CD4-positive, CD25-positive, alpha-beta regulatory T cell (primary cell): ENCODE measurements at places on chromosomes 1 and 21.

DNA sequence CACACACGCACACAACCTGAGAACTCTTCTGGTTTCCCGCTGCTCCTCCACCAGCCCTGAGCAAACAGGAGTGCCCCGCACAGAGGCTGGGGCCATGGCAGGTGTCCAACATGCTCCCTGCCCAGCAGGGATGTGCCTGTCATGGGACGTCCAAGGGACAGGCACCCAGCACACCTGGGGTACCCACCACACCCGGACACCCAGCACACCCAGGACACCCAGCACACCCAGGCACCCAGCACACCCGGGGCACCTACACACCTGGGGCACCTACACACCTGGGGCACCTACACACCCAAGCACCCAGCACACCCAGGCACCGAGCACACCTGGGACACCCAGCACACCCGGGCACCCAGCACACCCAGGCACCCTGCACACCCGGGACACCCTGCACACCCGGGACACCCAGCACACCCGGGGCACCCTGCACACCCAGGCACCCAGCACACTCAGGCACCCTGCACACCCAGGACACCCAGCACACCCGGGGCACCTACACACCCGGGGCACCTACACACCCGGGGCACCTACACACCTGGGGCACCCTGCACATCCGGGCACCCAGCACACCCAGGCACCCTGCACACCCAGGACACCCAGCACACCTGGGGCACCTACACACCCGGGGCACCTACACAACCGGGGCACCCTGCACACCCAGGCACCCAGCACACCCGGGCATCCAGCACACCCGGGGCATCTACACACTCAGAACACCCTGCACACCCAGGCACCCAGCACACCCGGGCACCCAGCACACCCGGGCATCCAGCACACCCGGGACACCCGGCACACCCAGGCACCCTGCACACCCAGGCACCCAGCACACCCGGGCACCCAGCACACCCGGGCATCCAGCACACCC lies 37.9 kb downstream of the UBE2G2 start:
- no peak for DNase-seq

GRCh38 chr1:80365359-80366021 lies 1359.0 kb upstream of the ADGRL4 start:
- no peak for DNase-seq

DNA sequence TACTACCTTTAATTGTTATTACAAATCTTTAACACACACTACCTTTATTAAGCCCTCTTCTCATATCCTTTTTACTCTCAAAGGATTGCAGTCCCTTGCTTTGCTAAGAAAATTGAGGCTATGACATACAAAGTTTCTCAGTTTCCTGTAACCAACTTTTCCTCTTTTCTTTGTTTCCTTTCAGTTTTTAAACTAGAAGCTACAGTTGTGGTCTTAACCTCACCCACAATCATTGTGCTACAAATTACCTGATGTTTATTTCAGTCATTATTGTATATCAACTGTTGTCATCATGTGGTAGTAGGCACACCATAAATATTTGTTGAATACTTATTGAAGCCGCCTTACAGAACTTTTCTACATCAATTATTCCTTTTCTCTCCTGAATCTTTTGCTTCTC lies 51.8 kb downstream of the SLAMF6 start:
- peak; percentile 56 for DNase-seq

DNA sequence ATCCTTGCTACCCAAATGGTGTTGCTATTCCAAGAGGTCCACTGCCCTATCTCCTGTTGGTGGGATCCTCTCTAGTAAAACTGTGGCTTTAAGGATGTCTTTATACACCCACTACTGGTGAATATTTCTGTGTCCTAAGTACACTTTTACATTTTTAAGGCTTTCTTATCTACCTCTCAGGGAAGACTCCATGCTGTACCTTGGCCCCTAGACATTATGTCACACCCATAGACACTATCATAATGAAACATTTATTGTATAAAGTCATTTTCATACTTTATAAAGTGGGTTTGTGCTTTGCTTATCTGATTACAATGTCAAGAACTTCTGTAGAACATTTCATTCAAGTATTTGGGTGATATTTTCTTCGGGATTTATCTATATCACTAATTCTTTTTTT lies 270.3 kb upstream of the SNX7 start:
- no peak for DNase-seq

DNA sequence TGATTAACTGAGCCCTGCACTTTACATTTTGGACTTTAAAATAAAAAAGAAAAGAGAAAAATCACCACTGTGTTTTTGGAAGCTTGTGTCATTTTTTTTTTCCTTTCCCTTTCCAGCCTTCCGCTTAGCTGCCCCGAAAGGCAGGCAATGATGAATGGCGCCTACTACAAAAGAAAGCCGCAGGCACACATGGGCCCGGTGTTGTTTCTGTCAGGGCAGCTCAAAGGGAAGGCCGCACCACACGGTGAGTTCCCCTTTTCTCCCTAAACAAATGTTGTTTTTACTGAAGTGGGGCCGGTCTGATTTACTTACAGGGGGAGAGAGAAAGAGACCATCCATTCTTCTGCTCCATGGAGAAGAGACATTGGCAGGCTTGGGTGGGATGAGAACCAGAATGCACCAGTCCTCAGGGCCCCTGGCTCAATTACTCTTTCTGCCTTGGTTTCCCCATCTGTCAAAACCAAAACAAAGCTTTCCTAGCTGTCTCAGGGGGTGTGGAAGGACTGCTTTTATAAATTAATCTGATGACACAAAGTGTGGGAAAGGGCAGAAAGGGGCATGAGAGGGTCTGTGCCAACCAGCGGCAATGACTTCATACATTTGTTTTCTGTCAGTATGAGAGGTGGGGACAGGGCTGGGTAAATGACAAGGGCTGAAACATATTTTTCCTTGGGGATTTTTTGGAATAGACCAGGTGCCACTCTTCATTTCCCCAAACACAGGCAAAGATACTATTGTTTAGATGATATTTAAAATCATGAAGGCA lies 91.4 kb upstream of the PLXNA2 start:
- no peak for DNase-seq

GRCh38 chr1:18603212-18603852 lies 27.3 kb upstream of the PAX7 start:
- no peak for DNase-seq
